Muscle of leg (tissue), 16 donors: ENCODE measurements at places on chromosomes 2 and 18. TPM values are rescaled to one million over a fixed set of nuclear protein-coding genes. Genes with fewer than 3 reads are reported as not detected.
A peak's percentile ranks its signal among the peaks of the same experiment; 100 is the strongest.

DNA sequence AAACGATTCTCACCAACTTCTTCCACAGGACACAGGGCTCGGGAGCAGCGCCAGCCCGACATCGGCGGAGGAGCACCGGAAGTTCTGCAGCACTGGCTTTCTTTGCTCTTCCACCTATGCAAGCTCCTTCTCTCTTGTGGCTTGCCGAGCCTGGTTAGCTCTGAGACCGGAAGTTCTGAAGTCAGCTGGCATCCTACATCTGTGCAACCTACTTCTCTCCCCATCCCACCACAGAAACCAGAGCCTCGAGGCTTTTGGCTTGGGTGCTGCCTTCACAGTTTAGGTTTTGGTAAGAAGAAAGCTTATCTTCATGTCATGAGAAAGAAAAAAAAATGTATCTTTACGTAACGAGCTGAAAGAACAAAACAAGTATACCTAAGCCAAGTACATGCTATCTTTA, 111.7 kb downstream of the ANKRD44 start:
- DNase-seq = peak; percentile 47

DNA sequence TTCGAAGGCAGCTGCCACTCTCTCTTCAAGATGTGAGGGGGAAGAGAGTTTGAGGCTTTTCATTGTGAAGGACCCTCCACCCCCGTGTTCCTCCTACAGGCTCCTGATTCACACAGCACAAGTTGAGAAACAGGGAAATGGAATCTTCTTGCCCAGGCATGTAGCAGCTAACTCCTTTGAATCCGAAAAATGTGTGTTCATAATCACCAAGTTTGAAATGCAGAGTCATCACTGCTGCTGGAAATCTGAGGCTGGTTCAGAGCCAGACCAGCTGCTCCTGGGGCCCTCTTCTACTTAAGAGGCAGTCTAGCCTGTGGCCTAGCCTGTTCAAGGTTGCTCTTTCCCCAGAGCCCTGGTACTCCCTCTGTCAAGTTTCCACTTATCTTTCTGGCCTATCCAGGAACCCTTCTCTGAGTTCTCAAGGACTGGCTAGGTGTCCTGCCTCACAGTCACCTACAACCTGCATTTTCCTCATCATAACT, 166.4 kb downstream of the TMEM247 start:
- peak; percentile 78 for DNase-seq

C2orf92 gene
- polyA plus RNA-seq = 7.6 TPM

DNA sequence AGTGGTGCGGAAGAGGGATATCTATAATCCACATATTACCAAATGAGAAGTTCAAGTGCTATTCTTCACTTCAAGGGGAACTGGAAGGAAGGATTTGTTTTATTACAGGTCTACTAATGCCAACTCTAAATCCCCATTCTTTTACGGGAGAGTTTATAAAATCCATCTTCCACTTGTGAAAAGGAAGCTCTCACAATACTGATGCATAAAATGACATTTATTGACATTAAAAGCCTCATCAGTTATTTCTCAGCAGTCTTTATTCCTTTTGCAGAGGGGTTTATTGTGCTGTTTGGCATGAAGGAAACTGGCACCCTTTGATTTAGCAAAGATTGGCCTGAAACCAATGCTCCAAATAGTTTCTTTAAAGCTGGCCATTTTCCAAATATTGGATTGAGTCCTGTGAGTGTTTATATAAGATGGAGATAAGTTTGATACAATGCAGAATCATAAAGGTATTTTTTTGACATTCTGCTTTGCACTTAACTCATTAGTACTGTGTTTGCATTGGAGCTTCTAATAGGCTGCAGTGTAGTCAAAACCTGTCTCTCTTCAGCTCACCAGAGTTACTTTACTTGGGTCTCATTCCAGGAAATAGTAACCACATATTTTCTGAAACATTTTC, 26.6 kb downstream of the LRP1B start:
- DNase-seq = no peak

STPG4 gene
- polyA plus RNA-seq = not detected

GRHL1 gene
- 1.0 TPM for polyA plus RNA-seq

SPATA3 gene
- not detected for polyA plus RNA-seq

- no peak for DNase-seq
Observed at GRCh38 chr2:30162806-30163205, 16.0 kb downstream of the YPEL5 start.

- DNase-seq = no peak
Observed at GRCh38 chr2:127449414-127449813, 31.2 kb downstream of the PROC start.

ELOA2 gene
- 0.12 TPM for polyA plus RNA-seq

DNA sequence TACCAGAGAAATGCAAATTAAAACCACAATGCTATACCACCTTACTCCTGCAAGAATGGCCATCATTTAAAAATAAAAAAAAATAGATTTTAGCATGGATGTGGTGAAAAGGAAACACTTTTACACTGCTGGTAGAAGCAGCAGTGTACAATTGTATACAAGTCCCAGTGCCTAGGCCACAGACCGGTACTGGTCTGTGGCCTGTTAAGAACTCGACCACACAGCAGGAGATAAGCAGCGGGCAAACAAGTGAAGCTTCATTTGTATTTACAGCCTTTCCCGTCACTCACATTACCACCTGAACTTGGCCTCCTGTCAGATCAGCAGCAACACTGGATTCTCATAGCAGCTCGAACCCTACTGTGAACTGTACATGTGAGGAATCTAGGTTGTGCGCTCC, 60.7 kb upstream of the DSC1 start:
- no peak for DNase-seq

PTH2R gene
- polyA plus RNA-seq = 0.40 TPM

DNA sequence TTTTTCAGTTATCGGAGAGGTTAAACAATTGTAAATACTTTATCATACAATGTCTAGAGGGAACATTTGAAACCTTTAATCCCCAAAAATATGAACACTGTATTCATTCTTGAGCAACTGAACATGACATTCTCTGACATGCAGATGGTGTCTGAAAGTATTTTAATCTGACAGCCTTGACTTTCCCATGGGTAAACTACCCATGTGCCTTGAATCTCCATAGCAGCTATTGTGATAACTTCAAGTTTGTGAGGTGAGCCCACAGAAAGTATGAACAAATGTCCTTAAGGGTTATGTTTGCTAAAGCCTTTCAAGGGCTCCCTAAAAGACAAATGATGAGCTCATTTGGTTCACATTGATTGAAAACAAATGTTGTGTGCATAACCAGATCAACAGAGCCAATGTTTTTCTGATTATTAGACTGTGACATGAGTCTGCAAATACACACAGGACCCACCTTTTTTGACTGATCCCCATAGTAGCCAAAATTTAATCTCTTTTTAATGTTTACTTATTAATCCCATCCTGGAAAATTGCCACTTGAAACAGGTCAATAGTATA, 1326.0 kb downstream of the LRP1B start:
- DNase-seq = peak; percentile 37

RUFY4 gene
- 0.20 TPM for polyA plus RNA-seq

DNA sequence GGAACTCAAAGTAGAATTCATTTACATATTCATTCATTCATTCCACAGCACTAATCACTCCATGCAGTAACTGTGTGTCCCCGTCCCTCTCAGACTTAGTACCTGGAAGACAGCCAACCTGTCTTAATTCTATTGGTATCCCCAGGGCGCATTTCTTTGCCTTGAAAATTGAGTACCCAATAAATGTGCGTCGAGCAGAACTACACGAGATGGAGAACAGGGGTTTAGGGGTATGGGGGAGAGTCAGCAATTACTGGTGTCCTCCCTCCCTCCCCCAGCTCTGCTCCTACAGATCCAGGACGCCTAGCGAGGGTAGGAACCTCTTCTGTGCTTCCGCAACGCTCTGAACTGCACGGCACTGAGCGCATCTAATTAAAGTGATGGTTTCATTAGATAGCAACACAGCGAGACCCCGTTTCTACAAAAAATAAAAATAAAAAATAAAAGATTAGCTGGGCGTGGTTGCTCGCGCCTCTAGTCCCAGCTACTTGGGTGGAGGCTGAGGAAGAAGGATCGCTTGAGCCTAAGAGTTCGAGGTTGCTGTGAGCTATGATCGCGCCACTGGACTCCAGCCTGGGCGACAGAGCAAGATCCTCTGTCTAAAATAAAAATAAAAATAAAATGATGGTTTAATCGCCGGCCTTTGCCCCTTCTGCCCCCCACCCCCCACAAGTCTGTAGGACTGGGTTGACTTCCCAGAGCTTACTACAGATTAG, 614 bp upstream of the FKBP1B start:
- no peak for DNase-seq

DNA sequence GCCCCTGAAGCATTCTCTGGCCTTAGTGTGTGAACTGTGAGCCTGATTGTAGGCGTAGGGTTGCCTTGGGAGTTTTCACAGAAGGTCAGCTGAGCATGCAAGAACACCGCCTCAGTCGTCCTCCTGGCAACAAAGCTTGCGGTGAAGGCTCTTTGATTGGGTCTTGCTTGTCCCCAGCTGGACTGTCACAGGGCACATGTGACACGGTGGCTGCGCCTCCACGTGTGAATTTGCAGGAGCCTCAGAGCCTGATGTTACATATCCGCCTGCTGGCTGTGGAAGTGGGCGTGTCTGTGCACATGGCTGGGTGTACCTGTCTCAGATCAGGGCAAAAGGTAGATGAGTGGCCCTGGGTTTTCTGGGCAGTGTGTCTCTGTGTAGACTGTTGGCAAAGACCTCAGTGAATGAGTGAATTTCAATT, 228.7 kb downstream of the HAUS1 start:
- no peak for DNase-seq

DNA sequence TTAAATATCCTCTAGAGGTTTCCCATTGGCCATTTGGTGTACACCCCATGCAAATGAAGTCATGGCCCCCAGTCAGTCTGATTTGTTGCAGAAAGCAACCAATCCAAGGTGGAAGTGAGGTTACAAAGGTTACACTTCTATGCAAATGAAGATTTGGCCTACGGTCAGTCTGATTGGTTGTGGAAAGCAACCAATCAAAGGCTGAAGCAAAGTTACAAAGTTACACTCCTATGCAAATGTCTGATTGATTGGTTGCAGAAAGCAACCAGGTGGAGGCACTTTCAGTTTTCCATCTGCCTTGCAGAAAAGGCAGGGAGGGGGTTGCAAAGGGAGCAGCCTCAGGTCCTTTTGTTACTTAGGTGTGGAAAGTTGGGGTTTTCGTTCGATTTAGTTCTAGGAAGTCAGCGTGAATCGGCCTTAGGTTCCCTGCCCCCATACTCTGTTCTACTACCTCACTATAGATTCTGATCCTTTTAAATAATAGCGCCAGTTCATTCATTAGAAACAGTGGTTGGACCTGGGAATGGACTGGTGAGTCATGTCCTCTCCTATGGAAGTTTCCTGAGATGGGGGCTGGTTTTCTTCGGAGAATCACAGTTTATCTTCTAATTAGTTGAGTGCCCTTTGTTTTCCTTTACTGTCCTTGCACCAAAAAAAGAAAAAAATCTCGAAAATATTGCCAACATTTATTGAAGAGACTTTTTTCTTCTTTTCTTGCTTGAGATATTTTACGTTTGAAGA, 279.5 kb downstream of the AGAP1 start:
- no peak for DNase-seq
